ENCODE measurements at places on chromosomes 1 and 21. TPM values are rescaled to one million over a fixed set of nuclear protein-coding genes. Genes with fewer than 3 reads are reported as not detected.

NDUFS5 gene
- 473 TPM for total RNA-seq

C1orf53 gene
- total RNA-seq = 13.2 TPM

RPE65 gene
- total RNA-seq = 0.57 TPM

GBP1 gene
- 13.9 TPM for total RNA-seq

OR2L8 gene
- total RNA-seq = not detected

TPR gene
- total RNA-seq = 46.7 TPM

ARID1A gene
- 71.4 TPM for total RNA-seq

TDRKH gene
- total RNA-seq = 21.1 TPM

NFASC gene
- total RNA-seq = 13.2 TPM

KIRREL1 gene
- 50.2 TPM for total RNA-seq

CACNA1E gene
- total RNA-seq = not detected

FAM110D gene
- total RNA-seq = 5.9 TPM

GPR37L1 gene
- total RNA-seq = 0.09 TPM

MYOG gene
- not detected for total RNA-seq

SELL gene
- total RNA-seq = 1.3 TPM
